PC-9 (cell line): ENCODE measurements at places on chromosomes 12 and 14.
A peak's percentile ranks its signal among the peaks of the same experiment; 100 is the strongest.

GRCh38 chr14:34568803-34569202 lies 29.3 kb upstream of the EAPP start:
- no peak for DNase-seq

DNA sequence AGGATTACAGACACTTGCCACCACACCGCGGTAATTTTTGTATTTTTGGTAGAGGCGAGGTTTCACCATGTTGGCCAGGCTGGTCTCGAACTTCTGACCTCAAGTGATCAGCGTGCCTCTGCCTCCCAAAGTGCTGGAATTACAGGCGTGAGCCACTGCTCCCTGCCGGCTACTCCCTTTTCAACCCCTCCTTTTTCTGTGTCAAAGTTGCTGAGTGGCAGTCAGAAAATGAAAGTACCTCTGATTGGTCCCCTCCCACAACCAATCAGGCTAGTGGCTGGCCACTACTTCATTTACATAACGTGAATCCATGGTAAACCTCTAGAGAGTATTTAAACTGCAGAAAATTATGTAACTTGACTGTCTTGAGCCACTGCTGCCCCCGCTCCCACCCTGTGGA lies 5.9 kb downstream of the RESF1 start:
- no peak for DNase-seq

DNA sequence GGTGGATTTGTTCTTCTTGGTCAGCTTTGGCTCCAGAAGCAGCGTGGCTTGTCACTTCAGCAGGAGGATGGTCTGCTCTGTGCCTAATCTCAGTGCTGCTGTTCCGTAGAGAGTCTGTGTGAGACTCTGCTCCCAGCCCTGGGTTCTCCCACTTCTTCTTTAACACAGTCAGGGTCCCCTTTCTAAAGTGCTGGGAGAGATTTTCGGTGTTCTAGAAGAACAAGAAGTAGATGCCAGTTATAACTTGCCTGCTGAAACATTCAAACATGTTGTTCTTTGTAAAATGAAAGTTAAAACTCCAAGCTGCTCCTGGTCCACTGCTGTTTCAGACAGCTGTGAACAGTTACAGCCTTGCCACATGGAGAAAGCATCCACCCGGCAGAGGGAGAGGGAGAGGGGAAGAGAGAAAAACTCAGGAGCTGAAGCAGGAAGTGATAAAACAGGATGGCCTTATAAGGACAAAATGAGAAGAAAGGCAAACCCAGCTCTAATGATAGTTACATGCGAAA lies 55.2 kb upstream of the CERS5 start:
- DNase-seq, result no peak

- DNase-seq, result no peak
Measured at GRCh38 chr12:88897723-88898122, 317.5 kb upstream of the KITLG start.

DNA sequence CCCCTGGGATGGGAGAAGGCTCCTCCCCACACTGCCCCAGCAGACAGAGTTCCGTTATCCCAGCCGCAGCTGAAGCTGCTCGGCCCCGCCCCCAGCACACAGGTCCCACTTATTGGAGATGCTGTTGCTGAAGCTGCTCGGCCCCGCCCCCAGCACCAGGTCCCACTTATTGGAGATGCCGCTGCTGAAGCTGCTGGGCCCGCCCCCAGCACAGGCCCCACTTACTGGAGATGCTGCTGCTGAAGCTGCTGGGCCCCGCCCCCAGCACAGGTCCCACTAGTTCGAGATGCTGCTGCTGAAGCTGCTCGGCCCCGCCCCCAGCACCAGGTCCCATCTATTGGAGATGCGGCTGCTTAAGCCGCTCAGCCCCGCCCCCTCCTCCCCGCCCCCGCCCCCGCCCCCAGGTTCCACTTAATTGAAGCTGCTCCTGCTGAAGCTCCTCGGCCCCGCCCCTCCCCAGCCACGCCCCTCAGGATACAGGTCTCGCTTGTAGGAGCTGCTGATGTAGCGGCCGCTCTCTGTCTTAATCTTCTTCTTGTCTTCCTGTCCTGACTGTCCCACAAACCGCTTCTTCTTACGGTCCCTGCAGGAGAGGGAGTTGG lies 12.0 kb downstream of the CFAP73 start:
- no peak for DNase-seq

GRCh38 chr12:29768372-29768771 lies 15.4 kb downstream of the TMTC1 start:
- DNase-seq, result no peak

- no peak for DNase-seq
Measured at GRCh38 chr12:13592063-13592942, 389.1 kb downstream of the GRIN2B start.

- no peak for DNase-seq
Measured at GRCh38 chr12:132197581-132198354, 53.5 kb downstream of the NOC4L start.

DNA sequence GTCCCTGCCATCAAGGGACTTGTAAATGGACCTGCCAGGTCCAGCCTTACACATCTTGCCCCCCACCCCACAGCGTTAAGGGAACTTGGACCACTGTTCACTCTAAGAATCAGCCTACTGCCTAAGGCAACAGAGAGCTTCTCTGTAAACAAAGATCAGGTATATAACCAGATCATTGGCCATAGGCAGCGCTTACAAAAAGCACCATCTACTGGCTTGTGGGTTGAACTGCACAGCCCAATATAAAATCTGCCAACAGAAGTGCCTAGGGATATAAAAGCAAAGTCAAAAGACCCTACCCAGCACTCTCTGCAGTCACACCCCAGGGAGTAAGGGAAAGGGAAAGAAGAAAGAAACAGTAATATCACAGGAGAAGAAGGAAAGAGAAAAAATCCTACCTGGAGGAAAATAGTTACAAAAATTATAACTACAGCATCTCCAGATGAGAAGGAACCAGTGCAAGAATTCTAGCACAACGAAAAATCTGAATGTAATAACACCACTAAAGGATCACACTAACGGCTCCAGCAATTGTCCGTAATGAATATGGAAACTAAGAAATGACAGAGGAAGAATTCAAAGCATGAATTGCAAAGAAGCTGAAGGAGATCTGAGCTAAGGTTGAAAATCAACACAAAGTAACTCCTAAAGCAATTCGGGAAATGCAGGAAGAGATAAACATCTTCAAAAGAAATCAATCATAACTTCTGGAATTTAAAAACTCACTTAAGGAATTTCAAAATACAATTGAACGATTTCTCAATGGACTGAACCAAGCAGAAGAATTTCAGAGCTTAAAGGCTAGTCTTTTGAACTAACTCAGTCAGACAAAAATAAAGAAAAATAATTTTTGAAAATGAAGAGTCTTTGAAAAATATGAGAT lies 95.2 kb upstream of the PCED1B start:
- peak; percentile 64 for DNase-seq

DNA sequence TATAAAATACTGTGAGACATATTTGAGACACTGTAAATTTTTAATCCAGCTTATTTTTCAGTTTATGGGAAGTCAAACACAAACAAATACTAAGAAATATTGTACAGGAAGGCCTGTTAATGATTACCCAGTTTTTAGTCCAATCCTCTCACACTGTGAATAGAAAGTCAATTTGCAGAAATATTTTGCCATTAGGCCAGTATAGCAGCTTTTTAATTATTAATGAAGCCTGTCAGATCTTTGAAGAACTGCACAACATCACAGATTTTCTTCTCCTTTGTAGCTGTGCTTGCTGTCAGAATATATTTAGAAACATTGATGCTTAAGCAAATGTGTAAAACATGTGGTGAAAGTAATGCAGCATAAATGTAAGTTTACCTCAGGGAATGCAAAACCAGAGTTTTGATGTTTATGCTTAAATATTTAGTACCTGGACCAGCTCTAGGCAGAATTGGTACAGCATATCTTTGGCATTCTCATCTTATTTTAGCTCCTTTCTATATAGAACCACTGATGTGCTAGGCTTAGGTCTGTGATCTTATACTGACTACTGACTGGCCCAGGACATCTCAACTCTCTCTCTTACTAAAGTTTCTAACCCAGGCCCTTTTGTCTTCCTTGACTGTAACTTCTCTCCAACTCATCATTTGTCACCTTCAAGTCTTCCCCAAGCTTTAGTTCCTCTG lies 230.8 kb upstream of the NAV3 start:
- DNase-seq, result no peak

- DNase-seq, result no peak
Measured at GRCh38 chr12:113812411-113813228, 153.5 kb downstream of the RBM19 start.

- DNase-seq, result no peak
Measured at GRCh38 chr14:33859306-33859705, 91.6 kb downstream of the EGLN3 start.

- DNase-seq, result no peak
Measured at GRCh38 chr12:103182299-103182698, 224.8 kb downstream of the ASCL1 start.

- DNase-seq, result no peak
Measured at GRCh38 chr12:121823101-121823726, 19.4 kb downstream of the SETD1B start.

GRCh38 chr14:76272349-76272748 lies 103.6 kb upstream of the ESRRB start:
- no peak for DNase-seq

- DNase-seq, result no peak
Measured at GRCh38 chr12:131530041-131530332, 180.9 kb upstream of the SFSWAP start.

GRCh38 chr14:65910108-65910786 lies 497.7 kb downstream of the FUT8 start:
- no peak for DNase-seq

DNA sequence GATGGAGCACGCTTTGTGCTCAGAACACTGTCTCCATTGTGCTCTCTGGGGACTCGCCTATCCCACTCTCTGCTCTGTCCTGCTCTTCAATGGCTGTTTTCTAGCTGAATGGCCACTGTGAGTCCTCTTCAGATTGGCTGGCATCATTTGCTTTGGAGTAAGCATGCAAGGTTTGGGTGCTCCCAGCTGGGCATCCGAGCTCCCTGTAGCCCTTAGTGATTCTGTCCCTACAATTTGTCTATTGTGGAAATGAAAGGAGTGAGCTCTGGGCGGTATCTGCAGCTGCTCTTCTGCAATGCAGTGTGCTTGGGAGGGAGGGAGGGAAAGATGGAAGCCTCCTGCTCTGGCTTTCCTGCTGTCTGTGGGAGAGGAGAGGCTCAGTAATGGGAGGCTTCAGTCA lies 84.8 kb downstream of the SMOC1 start:
- no peak for DNase-seq

DNA sequence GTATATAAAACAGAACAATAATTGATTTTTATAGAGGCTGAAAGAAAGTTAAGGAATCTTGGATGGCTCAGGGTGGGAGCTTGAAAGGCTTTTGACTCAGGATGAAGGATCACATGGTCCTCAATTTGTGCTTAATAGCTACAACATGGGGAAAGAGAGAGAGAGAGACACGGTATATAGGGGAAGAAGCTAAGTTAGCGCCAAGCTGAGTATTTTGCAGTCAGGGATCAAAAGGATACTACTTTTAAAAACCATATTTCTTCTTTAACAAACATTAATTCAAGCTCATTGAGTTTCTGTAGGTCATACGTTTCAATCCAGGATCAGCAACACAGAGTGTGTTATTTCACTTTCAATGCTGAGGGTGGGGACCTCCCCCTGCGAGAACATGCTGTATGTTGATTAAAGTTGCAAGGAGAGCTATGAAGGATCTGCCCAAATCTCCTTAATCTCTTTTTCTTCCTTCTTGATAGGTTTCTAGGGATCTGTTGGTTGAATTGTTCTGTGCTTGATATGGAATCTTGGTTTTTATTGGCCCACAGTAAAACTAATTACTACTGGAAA lies 133.1 kb upstream of the NUDT4 start:
- DNase-seq, result no peak

- DNase-seq, result no peak
Measured at GRCh38 chr14:22523283-22523682, 65.7 kb downstream of the DAD1 start.

DNA sequence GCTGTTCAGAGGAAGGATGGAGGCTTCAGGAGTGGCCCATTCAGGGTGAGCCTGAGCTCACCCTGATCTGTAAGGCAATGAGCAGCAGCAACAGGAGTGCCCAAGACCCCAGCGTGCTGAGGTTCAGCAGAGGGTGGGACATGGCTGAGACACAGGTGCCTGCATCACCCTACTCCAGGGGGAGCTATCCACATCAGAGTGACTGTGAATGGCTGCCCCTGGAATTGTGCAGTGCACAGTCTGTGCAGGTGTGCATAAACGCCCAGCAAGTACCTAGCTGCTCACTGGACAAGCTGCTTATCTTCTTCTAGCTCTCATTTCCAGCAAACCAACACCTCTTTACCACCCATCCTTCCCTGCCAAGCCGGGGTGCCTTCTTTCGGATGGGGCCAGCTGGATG lies 140.6 kb upstream of the PRMT8 start:
- DNase-seq, result no peak

GRCh38 chr12:79761341-79761740 lies 70.6 kb upstream of the PAWR start:
- no peak for DNase-seq

DNA sequence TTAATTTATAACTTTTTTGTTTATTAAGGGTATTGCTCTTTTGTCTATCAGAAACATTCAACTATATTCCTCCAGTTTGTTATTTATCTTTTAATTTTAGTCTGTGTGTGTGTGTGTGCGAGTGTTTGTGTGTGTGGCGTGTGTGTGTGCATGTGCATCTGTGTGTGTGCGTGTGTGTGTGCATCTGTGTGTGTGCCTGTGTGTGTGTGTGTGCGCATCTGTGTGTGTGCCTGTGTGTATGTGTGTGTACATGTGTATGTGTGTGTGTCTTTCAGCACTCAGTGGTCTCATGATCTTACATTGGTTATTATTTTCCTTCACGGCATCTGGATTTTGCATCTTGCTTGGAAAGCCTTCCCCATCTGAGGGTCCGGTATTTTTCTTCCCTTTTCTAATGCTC lies 281.1 kb upstream of the RTL1 start:
- no peak for DNase-seq

GRCh38 chr14:24430682-24431568 lies 1.2 kb downstream of the KHNYN start:
- DNase-seq, result no peak

DNA sequence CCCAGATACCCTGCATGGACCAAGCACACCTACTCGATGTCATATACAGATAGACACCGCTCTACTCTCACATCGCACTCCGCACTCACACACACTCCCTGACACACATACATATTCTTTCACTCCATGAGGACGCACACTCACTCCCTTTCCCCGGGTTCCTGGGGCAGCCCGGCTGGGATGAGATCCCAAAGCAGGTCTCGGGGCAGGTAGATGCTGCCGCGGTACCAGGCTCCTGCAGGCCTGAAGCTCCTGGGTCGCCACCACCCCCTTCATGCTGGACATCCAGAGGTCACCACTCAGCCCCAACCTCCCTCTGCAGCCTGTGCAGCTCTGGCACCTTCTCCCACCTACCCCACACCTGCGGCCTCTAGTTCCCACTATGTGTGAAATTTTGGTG lies 2.3 kb downstream of the C1QL4 start:
- DNase-seq, result no peak

DNA sequence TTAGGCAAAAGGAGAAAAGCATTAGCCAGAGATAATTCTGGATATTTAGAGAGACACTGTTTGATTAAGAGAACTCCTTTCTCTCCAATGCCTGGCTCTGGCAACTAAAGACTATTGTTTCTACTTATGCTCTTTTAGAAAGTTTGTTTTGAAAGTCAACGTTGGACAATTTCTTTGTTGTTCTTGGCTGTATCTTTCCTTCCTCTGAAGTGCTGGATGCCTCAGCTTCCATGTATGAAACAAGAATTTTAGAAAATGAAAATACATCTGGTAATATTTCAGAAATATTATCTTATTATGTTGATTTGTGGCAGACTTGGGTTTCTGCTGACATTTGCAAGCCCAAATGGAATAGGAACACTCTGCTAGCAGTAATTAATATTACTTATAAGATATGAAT lies 382.6 kb downstream of the SNAPC1 start:
- DNase-seq, result no peak

GRCh38 chr12:102958073-102958829 lies 777 bp downstream of the ASCL1 start:
- no peak for DNase-seq
